ENCODE measurements at places on chromosomes 5 and 9.

DNA sequence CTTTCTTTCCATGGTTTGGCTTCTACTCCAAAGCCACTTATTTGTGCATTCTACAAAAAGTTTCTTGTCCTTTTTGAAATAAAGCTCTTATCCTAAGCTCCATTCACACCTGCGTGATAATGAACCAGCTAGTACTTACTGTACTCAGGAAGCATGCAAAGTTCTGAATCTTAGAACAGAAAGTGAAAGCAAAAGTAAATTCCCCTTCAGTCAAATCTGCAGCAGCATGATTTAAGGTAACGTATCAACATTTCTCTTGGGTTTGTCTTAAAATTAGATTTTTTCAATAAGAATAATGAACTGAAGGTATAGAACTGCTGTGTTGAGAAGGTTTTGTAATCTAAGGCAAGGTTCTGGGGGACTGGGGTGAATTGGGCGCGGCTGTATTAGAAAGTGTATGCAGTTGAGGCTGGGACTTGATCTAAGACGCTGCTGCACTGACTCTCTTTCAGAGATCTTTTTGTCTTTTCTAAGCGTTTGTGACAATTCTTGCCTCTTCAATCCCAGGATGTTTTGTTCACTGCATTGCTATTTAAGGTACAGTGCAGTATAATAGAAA, at the start of gene ERAP2:
Gene ERAP2 (plus strand): TSS at position 209 of the 559 bp plus-strand sequence. CDS start 3,186 bp downstream, outside the sequence.
- no peak for DNase-seq

DNA sequence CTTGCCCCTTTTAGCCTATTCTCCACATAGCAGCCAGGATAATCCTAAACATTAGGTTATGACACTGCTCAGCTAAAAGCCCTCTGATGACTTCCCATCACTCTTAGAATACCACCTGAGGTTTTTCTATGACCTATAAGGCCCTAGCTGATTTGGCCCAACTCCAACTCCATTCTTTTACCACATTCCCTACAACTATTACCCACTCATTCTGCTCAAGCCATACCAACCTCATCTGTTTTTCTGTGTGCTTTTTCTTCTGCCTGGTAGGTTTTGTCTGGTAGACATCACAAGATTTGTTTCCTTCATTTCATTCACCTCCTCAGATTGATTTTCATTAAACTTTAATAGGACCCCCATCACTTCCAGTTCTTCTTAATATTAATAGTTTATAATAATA, 12.5 kb upstream of the FCHO2 start:
- DNase-seq, result no peak

DNA sequence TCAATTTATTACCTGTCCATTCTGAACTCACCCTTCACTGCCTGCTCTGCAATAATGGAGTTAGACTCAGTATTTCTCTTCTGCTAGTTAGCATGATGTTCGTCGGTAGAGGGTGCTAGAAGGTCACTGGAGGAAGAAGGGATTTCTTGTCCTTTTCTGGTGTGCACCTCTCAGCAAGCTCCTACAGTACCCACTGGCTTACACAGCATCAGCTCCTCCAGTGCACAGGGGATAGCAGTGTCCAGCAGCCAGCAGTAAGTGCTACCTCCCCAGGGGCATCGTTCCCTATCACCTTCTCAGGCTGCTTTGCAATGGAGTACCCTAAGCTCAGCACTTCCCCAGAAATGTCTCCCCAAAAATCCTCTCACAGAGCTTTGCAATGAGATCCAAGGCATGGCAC, 45.9 kb upstream of the APC start:
- no peak for DNase-seq

- DNase-seq, result no peak
These were observed 129.2 kb upstream of the PTCH1 start for GRCh38 chr9:95645992-95646391.

- no peak for DNase-seq
These were observed 31.1 kb downstream of the C5orf22 start for GRCh38 chr5:31563216-31563615.

- DNase-seq, result no peak
These were observed 5.0 kb upstream of the IRX4 start for GRCh38 chr5:1887588-1888360.

DNA sequence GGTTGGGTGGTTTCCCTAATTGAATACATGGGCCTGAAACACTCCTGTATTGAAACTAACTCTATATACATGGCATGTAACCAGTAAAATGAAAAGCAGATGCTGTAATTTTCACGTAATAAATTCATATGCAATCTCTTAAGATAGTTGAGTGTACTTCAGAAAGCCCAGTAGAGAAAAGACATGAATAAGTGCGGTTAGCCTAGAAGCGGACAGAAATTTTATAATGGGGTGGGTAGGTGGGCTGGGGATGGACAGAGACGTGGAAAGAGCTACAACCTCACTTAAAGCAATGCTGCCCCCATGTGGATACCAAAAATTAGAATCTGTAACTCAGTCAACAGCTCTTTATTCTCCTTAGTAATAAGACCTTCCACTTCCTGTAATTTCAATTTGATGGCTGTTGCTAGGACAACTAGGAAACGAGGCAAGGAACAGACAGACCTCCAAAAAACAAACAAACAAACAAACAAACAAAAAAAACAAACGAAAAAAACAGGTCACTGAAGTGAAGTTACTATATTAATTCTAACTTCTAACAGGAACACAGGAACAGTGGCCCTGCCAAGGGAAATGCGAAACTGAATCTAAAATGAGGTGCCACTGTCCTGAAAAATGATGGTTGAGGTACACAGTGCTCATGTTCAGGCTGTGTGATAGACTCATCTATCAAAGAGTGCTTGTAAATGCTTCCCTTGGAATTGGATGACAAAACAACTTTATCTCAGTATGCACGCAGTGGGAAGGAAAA, 103.4 kb upstream of the GNA14 start:
- peak; percentile 33 for DNase-seq
